ENCODE measurements at places on chromosomes 2 and 18.

- no peak for DNase-seq
Measured at GRCh38 chr2:41832218-41832617, 215.6 kb upstream of the PKDCC start.

- DNase-seq: no peak
Measured at GRCh38 chr18:59697236-59697932, at the start of gene CCBE1. TSS of gene CCBE1 (minus strand) at chr18:59697423.

DNA sequence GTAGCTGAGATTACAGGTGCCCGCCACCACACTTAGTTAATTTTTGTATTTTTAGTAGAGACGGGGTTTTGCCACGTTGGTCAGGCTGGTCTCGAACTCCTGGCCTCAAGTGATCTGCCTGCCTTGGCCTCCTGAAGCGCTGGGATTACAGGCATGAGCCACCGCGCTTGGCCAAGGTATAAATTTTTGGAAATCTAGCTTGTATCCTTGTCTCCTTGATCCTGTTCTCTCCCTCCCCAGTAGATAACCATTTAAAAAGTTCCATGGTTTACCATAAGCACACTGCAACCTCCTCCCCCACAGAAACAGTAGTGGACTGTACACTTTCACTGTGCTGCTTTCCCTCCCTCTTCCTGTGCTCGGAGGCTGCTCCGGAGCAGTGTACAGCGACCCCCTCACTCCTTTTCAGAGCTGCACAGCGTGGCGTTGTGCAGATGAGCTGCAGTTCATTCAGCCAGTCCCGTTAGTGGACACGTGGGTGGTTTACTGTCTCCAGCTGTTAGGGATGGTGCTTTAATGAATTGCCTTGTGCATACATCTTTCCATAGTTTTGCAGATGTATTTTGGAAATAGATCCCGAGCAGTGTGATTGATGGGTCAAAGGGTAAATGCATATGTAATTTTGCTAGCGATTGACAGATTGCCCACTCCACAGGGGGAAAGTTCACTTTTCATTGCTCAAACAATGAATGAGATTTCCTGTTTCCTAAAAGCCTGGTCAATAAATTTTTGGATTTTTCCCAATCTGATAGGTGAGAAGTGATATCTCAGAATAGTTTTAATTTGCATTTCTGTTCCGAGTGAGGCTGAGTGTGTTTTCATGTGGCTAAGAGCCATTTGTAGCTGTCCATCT lies 14.8 kb downstream of the ASB1 start:
- no peak for DNase-seq

GRCh38 chr2:150607390-150607811 lies 119.9 kb upstream of the RND3 start:
- DNase-seq: no peak

- no peak for DNase-seq
Measured at GRCh38 chr2:147712051-147712450, 132.8 kb upstream of the ACVR2A start.

- DNase-seq: no peak
Measured at GRCh38 chr2:241933179-241933911, 63.8 kb downstream of the RTP5 start.

DNA sequence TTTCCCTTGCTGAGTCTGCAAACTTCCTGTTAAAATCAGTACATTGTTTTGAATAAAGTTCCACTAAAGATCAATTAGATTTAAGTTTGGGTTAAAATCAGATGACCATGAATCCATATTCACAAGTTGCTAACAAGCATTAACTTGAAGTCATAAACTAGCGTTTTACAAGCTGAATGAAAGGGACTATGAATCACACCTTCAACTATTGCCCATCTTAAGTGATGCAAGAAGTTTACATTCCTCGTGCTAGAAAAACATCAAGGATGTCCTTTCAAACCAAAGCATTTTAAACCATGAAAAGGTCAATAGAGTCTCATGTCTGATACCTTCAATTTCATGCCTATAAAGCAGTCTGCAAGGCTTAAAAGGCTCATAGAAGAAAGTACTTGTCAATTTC lies 257.2 kb upstream of the SYT4 start:
- DNase-seq: no peak

GRCh38 chr2:37586663-37587317 lies 84.7 kb downstream of the CDC42EP3 start:
- DNase-seq: no peak

DNA sequence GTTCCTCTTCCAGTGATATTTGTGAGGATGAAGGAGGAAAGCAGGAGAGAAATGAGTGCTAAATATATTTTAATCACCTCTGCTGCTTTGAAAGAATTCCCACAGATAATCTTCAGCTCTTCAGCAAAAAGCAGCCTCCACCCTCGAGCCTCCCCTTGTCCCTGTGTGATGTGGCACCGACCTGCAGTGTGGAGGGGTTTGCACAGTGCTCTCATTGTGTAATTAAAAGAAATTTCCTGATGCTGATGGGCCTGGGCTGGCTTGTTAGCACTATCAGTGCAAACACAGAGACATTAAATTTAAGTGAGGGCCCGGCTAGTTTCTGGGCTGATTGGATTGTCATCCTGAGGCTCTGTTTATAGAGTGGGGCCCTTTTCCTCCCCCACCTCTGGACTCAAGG lies 53.4 kb downstream of the KIF5C start:
- DNase-seq: no peak

- no peak for DNase-seq
Measured at GRCh38 chr18:61448316-61448715, 115.1 kb downstream of the CDH20 start.
